GM13976 (cell line): ENCODE measurements at places on chromosomes 6 and 20.
A peak's percentile ranks its signal among the peaks of the same experiment; 100 is the strongest.

DNA sequence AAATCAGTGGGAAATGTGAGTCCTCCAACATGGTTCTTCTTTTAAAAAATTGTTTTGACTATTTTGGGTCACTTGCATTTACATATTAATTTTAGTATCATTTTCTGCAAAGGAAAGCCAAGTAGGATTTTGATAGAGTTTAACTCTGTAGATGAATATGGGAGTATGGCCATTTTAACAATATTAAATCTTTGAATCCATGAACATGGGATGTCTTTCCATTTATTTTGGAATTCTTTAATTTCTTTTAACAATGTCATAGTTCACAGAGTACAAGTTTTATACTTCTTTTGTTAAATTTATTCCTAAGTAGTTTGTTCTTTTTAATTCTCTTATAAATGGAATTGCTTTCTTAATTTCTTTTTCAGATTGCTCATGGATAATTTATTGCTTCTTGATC, 56.5 kb upstream of the ARMC2 start:
- DNase-seq: no peak

GRCh38 chr6:6686748-6687601, 98.5 kb downstream of the LY86 start:
- DNase-seq: no peak

GRCh38 chr6:10510592-10511367, 10.4 kb upstream of the GCNT2 start:
- peak; percentile 71 for DNase-seq

GRCh38 chr6:112298816-112299281, 44.5 kb upstream of the LAMA4 start:
- DNase-seq: no peak

DNA sequence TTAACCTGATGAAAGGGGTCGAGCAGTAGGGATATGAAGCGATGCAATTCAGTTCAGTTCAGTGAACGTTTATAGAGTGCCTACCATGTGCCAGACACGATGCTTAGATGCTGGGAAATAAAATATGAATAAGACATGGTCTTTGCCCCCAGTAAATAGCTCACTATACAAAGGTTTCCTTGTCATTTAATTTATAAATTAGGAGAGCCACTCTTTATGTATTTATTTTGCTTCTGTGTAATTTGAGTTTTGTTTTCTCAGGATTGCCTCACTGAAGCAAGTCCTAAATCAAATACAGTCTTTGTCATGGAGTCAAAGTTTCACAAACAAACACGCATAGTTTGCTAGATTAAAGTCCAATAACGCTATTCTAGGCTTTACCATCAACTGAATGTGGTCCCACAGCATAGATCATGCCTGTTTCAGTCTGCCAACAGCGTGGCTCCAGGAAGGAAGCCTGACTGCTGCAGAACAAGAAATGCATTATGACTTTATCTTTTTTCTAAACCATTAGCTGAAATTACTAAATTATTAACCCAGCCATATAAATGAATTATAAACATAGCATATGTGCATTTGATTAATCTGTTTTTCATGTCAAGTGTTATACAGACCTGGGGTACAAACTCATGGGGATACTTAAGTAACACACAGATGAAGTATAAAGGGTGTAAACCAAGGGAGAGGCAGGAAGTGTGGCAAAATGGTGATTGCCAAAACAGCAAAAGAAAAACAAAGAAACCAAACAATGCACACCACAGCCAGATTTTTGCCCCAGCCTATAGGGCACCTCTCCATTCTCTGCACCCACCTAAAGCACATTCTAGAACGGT, 29.8 kb upstream of the CCN2 start:
- DNase-seq: no peak

GRCh38 chr20:17504066-17504897, 26.9 kb downstream of the BFSP1 start:
- DNase-seq: peak; percentile 59

DNA sequence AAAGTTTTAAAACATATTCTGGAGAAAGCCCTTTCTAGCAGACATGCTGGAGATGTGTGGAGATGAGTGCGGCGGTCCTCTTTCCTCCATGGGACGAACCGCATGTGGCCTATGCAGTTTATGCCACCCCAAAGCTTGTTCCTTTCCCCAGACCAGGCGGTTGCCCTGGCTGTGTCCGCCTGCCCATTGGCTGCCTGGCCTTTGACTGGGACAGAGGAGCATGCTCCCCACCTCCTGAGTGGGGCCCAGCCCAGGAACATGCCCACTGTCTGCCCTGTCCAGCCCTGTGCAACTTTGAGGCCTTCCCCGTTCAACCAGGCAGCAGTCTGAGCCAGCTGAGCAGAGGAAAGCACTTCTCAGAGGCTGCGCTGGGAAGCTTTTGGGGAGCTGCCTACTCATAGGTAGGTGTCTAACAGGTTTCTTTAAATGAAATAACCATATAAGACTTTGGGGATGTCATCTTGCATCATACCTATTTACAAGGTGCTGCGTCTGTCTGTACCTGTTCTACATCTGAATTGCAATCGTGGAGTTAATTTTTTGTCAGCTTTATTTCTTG, 20.6 kb downstream of the FOXC1 start:
- no peak for DNase-seq

- DNase-seq: no peak
Measured at GRCh38 chr6:106037060-106037459, 49.1 kb upstream of the PRDM1 start.

GRCh38 chr6:45880159-45880558, 135.5 kb downstream of the CLIC5 start:
- no peak for DNase-seq

GRCh38 chr6:105452924-105453756, 50.3 kb upstream of the PREP start:
- peak; percentile 44 for DNase-seq

DNA sequence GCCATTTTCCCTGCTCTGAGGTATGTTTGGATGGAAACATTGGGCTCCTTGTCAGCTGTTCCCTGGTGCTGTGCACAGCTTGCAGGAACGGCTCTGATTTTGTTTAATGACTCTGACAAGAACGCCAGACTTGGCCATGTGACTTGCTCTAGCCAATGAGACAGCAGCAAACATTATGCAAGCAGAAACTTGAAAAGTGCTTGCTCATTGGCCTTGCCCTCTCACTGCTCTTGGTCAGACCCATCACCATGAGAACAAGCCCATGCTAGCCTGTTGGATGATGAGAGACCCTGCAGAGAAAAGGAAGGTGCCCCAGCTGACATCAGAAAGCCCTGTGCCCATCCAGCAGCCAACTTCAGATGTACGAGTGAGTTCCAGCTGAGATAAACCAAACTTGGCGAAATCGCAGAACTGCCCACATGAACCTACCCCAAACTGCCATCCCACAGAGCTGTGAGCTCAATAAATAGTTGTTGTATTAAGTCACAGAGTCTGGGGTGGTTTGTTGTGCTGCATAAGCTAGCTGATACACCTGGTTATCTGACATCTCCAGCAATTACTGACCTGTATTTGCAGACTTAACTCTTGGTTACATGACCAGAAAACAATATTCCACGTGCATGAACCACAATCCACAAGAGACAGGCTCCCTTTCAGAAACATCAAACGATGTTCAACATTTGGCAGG, 96.9 kb downstream of the JPH2 start:
- no peak for DNase-seq

DNA sequence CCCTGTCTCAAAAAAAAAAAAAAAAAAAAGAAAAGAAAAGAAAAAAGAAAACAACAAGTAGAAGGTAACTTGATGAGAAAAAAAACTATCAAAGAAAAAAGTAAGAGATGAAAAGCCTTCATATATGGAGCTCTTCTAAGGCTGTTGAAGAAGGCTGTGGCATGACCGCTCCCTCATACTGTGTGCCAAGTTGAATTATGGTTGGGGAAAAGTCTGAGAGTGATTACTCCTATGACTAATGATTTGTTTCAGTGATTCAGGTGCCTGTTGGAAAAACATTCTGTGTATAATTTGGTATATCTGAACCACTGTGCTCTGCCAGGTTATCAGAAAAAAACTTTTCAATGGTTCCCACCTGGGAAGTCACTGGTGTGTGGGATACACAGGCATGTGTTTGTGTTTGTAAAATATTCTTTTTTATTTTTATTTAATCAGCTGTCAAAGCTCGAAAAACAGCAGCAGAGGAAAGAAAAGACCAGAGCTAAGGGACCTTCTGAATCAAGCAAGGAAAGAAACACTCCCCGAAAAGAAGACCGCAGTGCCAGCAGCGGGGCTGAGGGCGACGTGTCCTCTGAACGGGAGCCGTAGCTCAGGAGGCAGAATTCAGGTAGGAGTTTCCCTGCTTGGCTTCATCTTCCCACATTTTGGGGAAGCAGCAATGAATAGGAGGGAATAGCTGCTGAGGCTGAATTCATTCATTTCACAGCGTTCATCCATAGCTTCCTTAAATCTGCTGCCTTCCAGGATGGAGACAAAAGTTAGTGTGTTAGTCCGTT, 69.7 kb upstream of the SCP2D1 start:
- no peak for DNase-seq

- no peak for DNase-seq
Measured at GRCh38 chr6:47484616-47485015, 7.0 kb downstream of the CD2AP start.

DNA sequence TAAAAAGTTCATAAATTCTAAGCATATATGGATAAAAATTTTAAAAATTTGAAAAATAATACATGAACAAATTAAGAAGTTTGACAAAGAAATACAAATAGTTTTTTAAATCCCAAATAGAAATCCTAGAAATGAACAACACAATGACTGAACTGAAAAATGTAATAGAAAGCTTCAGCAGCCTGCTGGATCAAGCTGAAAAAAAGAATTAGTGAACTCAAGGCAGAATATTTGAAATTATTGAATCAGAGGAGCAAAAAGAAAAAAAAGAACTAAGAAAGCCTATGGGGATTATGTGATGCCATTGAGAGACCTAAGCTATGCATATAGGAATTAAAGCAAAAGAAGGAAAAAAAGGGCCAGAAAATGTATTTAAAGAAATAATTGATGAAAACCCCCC, 39.9 kb upstream of the TFB1M start:
- no peak for DNase-seq

DNA sequence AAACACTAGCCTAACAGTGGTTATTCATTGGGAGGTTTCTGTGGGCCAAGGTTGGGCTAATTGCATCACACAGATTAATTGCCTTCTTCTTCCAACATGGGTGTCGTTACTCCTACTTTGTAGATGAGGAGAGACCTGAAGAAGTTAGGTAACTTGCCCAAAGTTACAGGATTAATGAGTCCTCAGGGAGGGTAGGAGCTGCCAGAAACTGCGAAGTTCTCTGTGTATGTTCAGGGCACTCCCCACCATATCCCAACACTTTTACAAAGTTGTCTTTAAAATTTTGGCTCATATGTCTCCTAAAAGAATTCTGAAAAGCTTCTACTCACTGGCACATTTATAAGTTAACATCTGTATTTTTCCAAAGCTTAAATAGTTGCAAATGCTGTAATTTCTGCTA, 323.5 kb upstream of the HSF2 start:
- DNase-seq: no peak

- DNase-seq: peak; percentile 49
Measured at GRCh38 chr6:156778454-156779205, 1.5 kb downstream of the ARID1B start.

DNA sequence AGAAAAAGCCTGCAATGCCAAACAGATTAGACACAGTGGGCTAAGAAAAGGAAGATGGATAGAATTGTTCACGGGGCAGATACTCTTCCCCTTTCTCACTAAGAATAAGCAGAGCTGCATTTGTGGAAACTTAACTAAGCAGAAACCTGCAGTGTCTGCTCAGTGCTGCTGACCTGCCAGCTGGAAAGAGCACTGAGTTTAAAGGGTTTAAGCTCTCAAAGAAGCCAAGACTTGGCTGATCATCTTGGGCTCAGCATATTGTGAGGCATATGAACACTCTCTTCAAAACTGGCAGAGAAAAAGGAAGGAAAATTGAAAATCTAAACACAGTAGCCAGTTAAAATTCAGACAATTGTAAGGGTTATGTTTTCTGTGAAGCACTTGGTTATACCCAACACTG, 711.1 kb upstream of the EPHA7 start:
- no peak for DNase-seq

GRCh38 chr20:45467861-45468260, 1.7 kb upstream of the WFDC2 start:
- no peak for DNase-seq

- no peak for DNase-seq
Measured at GRCh38 chr20:51012357-51012756, 10.6 kb downstream of the KCNG1 start.

DNA sequence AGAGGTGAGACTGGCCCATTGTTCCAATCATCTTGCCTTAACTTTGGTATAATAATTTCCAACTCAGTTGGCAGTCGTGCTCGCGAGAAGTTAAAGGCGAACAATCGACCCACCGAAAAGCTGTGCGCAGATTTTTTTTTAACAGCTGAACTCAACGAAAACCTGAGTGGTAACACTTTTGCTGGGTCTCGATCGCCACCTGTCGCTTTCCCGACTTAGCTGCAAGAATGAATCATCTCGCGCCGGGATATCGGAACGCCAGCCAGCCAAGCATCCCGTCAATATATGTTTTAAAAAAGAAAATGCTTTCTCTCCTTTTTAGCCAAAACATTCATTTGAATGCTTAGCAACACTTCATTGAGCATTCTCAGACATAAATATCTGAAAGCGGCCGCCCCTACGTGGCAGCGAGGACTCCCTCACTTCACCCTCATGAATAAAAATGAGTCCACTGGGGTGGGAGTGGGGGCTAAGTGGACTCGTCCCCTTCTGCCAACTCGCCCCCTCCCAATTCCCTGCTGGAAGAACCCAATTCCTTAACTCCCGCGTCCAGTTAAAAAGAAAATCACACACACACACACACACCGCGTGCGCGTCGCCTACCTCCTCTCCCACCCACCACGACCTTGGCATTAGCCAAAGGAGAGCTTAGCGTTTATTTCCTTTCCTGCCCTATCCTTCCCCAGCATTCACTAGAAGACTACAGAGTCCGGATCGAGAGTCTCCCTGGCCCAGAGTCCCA, 1.5 kb downstream of the COL12A1 start:
- DNase-seq: peak; percentile 66

DNA sequence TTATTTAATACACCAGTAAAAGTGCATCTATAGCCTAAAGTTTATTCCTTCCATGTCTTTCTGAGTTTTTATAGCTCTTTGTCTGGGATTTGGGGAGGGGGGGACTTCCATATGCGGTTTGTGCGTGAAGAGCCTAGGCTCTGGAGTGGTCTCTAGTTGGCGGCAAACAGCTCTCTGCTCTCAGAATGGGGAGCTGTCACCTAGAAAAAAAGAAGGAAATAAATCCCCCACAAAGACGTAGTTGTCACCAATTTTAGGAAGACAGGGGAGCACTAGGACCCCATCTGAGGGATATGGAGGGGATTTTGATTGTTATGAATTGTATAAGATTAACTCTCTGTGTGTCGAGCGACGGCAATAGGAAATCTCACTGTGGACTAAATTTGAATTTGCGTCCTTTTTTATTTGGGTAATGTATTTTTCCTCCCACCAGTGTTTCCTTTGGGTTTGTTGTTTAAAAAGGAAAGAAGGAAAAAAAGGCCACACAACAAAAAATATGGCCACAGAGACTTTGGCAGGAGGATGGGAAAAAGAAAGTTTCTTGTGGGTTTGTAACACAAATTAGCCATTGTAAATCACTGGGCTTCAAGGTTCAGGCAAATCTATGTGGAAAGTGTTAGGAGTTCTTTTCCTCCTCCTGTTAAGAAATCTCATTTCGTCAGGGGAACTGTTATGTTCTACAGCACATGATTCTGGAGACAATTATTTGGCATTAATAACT, 7.4 kb downstream of the POU3F2 start:
- DNase-seq: no peak

GRCh38 chr6:135163440-135163738, 17.7 kb upstream of the MYB start:
- peak; percentile 46 for DNase-seq
